ENCODE measurements at places on chromosomes 3 and 15.

DNA sequence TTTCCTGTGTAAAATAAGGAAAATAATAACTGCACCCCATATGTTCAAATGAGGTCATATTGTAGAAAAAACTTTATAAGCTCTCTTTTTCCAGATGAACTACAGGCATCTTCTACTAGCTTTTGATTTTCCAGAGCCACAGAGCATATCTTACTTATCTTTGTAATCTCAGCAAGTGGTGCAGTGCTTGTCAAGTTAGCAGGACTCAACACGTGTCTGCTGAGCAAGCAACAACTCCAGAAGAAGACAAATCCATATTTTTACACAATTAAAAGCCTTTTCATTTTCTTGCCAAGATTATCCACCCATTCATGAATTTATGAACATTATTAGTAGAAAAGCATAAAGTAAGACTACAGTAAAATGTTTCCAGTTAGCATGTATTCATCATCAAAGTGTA lies 14.4 kb upstream of the TSC22D2 start:
- no peak for DNase-seq

- no peak for DNase-seq
These were observed 902.1 kb upstream of the SEMA6D start for GRCh38 chr15:46815240-46815639.

GRCh38 chr3:51395493-51396213 lies 4.6 kb downstream of the RBM15B start:
- DNase-seq: no peak

- no peak for DNase-seq
These were observed 166.3 kb downstream of the VGLL4 start for GRCh38 chr3:11477407-11477911.

DNA sequence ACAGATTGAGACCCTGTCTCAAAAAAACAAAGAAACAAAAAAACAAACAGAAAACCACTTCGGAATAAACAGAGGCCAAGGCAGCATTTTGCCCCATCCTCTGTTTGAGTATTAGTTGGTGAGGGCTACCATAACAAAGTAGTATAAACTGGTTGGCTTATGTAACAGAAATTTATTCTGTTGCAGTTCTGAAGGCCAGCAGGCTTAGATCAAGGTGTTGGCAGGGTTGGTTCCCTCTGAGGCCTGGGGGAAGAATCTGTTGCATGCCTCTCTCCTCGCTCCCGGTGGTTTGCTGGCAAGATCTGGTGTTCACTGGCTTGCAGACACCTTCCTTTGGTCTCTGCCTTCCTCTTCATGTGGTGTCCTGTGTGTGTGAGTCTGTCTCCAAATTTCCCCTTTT lies 261.6 kb downstream of the PDZRN3 start:
- DNase-seq: no peak

GRCh38 chr15:76973362-76973743 lies 21.6 kb upstream of the PSTPIP1 start:
- DNase-seq: no peak

- DNase-seq: no peak
These were observed 29.1 kb downstream of the DAPK2 start for GRCh38 chr15:64017082-64017588.

DNA sequence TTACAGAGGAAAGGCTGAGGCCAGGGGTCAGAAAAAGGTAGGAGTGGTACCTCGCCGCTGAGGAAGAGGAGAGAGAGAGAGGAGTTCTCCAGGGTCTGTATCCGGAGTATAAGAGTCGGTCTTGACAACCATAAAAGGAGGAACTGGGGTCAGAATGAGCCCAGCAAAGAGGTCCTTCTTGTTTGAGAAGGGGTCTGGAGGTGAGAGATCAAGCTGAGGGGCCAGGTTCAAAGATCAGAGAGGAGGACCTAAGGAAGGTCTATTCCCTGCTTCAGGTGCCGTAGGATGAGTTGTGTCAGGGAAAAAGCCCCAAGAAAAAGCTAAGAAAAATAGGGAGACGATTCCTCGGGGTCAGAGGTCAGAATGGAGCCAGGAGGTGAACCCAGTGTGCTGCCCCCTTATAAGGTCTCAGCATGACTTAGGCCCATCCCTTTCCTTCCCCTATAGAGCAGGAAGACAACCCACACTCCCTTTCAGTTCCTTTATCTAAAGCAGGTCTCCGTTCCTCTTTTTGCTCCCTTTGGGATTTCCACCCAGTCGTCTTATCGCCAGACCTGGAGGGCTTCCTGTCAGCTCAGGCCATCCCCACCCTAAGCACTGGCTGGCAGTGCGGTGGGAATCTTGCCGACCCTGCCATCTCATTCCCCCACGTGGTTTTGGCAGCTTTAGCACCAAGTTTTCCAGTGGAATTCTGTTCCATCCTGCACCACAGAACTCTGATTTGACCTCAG lies 651 bp downstream of the MTMR14 start:
- no peak for DNase-seq

DNA sequence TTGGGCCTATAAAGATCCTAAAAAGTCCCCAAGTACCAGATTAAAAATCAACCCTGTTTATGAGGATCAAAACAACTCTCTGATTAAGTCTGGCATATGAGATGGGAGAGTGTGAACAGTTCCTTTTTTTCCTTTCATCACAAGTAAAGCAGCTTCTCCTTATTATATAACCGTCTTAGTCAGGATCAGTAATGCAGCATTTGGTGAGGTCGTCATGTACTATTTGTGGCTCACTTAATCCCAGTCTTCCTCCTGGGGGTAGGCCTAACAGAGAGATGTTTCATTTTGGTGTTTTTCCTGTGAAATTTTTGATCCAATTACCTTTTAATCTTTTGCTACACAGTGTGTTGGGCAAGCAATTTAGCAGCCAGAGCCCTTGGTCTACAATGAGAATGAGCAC lies 333.1 kb upstream of the KCNMB2 start:
- DNase-seq: no peak

DNA sequence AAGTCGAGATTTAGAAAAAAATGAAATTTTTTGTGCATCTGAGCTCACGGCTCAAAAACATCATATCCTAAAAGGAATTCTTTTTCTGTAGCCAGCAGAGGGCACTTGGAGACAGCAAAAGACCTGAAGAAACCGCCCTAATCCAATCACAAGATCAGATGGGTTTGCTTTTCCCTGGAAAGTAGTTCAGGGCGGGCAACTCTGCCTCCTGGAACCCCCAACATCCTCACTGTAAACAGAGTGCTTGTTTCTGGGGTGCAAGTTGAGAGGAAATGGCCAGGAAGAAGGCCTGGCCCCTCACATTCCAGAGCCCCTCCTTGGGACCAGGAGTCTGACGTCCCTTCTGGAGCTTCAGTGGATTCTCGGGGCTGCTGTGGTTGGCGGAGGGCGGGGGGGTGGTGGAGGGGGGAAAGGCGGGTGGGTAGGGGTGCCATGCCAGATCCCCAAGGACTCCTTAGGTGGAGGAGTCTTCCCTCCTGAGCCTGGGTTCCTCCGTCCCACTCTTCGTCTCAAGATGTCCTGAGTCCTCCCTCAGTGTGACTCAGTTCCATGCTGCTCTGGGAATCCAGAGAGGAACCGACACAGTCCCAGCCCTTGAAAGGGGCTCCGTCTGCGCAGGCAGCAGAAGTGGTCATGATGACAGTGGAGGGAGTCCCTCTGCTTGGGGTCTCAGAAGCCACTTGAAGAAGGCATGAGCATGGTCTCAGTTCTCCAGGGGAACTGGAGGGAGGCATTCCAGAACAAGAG lies 35.9 kb downstream of the CCK start:
- no peak for DNase-seq

GRCh38 chr3:107446706-107447105 lies 69.5 kb downstream of the CCDC54 start:
- no peak for DNase-seq

GRCh38 chr3:129974833-129975704 lies 549 bp downstream of the TRH start:
- no peak for DNase-seq

DNA sequence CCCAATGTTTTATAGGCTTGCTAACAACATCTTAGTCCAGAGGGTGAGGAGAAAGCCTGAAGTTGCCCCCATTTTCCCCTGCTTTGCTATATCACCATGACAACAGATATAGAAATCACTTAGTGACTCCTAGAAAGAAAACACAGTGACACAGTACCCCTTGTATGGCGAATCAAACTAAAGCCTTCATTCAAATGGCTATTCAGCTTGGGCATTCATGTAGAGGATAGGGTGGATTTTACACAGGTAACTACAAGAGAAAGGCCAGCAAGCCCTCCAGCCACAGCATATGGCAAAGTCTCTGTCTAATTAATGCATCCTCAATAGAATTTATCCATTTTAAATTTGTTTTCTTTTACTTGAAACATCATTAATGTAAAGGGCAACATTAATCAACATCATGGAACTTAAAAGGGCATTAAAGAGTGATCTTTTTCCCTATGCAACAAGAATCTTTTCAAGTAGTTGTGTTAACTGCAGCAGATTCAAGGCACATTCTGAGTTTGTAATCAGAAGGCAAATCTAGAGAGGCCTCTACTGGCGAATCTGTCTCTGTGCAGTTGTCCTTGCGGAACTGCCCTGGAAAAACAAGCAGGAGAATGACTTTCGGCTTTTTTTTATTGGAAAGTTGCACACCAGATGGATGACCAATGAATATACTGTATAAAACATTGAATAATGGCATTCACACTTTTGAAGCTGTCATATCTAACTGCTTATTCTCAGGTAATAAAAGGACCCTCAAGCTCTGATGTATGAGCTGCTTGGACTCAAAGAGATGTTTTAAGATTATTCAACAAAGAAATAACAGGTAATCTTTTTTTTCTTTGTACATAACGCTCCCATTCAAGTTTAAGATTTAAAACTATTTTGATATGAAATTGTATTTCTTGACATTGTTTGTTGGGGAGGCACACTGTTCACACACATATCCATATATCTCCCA lies 621.7 kb upstream of the AGTR1 start:
- DNase-seq: peak; percentile 20

DNA sequence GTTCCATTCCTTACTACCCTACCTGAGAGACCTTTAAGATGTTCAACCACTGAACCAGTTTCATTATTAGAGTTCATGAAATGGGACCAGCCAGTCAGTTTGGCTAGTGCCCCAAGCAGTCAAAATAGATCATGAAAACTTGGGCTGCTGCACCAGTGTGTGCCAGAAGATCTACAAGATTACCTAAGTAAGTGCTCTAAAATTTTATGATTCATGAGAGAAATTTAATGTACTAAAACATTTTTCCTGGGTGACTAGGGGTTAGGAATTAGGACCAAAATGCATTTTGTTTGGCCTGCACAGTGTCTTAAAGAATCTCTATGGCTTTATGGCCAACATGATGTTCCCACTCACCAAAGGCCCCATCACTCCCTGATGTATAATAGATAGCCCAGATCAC lies 214.7 kb downstream of the ATP8B4 start:
- no peak for DNase-seq

GRCh38 chr3:170622369-170623159 lies 36.7 kb upstream of the SLC7A14 start:
- no peak for DNase-seq

DNA sequence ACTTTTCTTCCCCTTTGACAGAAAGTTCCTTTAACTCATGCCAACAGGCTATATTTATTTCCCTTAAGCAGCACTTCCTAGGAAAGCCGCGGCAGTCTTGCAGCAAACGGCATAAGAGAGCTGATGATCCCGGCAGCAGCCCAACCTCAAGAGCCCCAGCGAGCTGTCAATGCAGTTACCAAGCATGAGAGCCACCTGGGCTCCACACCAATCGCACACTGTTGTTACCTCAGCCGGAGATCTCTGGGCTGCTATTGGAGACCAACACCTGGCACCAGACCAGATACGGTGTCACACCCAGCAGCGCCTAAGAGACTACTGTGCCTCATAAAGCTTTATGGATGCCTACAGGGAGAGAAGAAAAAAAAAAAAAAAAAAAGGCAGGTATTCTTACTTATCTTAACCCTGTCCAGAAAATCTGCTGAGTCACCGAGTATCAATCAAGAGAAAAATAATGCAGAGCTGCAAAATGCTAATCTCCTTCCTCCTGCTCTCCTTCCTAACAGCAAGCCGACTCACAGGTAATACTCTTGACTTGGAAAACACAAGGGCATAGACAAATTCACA lies 11.7 kb downstream of the ABCC5 start:
- peak; percentile 93 for DNase-seq

DNA sequence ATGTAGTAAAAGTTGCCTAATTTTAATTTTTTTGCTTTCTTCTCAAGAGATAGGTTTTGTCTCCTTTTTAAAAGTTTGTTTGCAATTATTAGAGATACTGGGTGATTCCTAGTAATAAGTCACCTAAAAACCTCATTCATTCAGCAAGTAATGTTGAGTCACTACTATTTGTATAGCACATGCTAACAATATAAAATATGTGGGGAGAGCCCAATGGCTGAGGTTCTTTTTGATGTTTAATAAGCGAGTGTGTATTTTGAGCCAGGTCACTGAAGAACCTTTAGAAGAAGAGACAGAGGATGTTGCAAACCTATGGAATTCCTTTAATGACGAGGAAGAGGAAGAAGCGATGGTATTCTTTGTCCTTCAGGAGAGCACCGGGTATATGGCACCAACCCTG lies 123.7 kb upstream of the CHRM5 start:
- DNase-seq: no peak

DNA sequence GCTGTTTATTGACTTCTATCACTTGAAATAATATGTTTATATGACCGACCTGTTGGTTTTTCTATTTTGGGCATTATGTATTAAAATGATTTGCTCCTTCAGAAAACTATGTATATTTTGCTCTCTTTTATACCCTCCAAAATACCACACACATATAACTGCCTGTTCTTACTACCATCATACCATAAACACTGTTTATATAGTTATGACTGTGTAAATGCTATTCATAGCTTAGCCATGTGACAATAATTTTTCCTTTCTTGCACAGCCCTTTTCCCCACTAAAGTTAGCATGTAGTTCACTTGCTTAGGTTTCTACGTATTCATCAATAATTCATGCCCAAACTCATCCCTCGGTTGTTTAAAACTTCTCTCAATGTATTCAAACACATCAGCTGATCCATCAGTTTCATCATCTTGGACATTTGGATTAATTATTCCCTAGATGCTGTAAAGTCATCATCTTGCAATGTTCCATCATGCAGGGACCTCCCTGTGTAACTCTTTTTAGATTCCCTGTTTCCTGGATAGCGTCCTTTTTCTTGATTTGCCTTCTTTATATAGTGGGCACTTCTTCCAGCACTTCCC lies 8.2 kb upstream of the RYK start:
- no peak for DNase-seq

GRCh38 chr3:13539292-13539638 lies 9.7 kb upstream of the FBLN2 start:
- no peak for DNase-seq

DNA sequence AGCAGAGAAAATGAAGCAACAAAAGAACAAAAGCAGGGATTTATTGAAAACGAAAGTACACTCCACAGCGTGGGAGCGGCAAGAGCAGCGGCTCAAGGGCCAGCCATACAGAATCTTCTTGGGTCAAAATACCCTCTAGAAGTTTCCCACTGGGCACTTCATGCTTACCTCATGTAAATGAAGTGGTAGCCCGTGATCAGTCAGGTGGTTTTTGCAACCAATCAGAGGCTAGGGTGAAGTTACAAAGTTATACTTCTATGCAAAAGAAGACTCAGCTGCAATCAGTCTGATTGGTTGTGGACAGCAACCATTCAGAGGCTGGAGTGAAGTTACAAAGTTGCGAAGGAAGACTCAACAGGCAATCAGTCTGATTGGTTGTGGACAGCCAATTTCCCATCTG lies 37.8 kb upstream of the TRH start:
- DNase-seq: peak; percentile 59
